Mucosa of descending colon (tissue), 3 donors: ENCODE measurements at places on chromosomes 3 and 15. TPM values are rescaled to one million over a fixed set of nuclear protein-coding genes. Genes with fewer than 3 reads are reported as not detected.

Gene TERB2
- total RNA-seq, result not detected

Gene CAMKV
- total RNA-seq, result not detected

Gene ALPK3
- 1.9 TPM for total RNA-seq

Gene SLC22A13
- 0.84 TPM for total RNA-seq

Gene C3orf49
- total RNA-seq, result not detected
